CD14-positive monocyte (primary cell): ENCODE measurements at places on chromosomes 11 and 22.

DNA sequence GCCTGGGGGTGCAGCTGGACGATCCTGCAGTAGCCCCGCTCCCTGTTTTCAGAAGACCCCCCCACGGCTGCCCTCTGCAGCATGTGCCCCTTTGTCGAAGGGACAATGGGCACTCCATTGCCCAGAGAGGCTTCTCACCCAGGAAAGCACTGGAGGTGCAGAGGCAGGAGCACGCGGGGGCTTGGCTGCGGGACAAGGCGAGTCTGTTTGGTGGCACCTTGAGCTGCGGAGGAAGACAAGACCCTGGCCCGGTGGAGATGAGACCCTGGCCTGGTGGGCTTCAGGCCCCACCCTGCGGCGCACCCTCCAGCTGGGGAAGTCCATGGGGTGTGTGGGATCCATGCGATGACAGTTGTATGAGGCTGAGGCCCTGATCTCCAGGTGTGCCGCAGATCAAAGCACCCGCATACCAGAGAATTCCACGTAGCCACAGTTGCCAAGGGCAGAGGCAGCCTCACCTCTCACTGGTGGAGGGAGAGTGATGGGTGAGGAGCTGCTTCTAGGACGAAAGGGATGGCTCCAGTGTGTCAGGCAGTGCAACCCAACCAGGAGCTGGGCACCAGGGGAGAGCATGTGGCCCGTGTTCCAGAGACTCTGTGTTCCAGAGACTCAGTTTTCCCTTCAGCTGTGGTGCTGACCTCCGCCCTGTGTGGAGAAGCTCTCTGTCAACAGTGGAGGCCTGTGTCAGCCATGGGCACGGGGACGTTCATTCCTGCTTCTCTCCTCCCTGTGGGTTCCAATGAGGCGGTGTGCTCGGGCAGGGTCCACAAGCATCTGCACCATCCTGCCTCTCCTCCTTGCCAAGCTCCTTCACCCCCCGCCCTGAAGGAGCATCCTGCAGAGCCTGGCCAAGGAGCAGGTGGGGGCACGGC, 10.0 kb downstream of the TBX1 start:
- DNase-seq: no peak

- DNase-seq: no peak
Measured at GRCh38 chr11:96154802-96155520, 188.0 kb downstream of the MAML2 start.

GRCh38 chr22:27494785-27495184, 306.8 kb downstream of the MN1 start:
- no peak for DNase-seq

DNA sequence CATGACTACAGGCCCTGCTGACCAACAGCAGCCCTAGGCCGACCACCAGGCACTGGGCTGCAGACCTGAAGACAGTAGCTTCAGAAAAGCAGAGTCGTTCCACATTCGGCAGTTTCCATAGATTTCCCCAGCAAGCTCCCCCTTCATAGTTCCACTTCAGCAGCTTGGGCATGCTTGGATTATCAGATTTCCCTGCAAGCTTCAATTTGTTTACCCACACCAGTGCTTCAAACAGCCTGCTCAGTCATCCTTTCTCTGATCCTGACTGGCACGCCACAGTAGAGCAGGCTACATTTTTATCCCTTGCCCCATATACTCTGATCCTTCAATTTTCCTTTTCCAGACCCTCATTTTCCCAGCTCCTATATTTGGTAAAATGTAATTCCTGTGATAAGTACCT, 51.1 kb upstream of the CFAP300 start:
- no peak for DNase-seq

- DNase-seq: no peak
Measured at GRCh38 chr11:40162901-40163883, 1296.3 kb downstream of the LRRC4C start.

- no peak for DNase-seq
Measured at GRCh38 chr11:68355471-68355870, 43.1 kb downstream of the LRP5 start.

DNA sequence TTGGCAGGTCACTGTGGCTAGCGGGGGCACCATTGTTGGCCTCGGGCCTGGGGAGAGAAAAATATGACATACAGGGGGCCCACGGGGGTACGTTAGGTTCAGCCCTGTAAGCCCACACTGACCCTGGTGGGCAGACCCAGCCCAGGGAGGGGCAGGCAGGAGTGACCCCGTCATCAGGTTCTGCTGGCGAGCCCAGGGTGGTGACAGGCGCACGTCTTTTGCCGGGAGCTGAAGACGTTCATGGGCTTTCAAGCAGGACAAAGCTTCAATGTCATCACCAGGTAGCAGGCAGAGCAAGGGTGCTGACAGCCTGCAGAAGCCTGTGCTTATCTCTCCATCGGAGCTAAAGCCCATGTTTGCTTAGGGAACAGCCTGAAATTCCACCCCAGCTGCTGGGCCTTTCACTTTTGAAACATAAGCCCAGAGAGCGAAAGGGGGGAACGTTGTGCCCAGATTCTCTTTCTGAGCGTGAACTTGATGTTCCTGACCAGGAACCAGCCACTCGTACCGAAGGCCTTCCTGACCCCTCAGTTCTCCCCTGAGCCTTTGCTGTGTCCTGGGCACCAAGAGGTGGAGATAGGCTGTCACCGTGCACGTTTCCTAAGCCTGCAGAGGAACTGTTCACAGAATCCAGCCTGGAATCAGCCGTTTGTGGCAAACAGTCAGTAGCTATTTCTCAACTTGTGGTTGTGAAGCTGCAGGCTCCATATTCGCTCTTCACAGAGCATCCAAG, 74.0 kb upstream of the ATXN10 start:
- no peak for DNase-seq

GRCh38 chr11:8267831-8268529, 4.3 kb upstream of the LMO1 start:
- no peak for DNase-seq

- DNase-seq: no peak
Measured at GRCh38 chr11:45924927-45925326, 2.5 kb downstream of the LARGE2 start.

GRCh38 chr11:46692450-46692849, 8.0 kb downstream of the ARHGAP1 start:
- DNase-seq: no peak

GRCh38 chr11:96101146-96101545, 177.2 kb upstream of the MTMR2 start:
- no peak for DNase-seq

- no peak for DNase-seq
Measured at GRCh38 chr22:21078916-21079315, 33.2 kb downstream of the LRRC74B start.

- no peak for DNase-seq
Measured at GRCh38 chr11:9765320-9766101, 101.6 kb downstream of the SWAP70 start.

DNA sequence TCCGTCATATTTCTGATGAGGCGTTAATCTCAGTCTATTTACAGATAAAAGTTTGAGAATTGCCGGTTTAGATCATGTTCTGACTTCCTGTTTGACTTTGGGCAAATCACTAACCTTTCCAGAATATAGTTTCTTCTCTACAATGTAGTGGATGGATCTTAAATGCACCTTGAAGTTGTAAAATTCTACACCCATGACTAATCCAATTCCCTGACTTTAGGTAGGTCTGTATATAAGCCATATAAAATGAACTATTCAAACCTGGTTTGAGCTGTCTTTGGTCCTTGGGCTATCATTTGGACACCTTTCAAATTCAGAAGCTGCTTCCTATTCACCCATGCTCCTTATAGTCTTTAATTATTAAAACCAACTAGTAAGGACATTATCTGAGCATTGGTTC, 52.2 kb upstream of the BLID start:
- no peak for DNase-seq

DNA sequence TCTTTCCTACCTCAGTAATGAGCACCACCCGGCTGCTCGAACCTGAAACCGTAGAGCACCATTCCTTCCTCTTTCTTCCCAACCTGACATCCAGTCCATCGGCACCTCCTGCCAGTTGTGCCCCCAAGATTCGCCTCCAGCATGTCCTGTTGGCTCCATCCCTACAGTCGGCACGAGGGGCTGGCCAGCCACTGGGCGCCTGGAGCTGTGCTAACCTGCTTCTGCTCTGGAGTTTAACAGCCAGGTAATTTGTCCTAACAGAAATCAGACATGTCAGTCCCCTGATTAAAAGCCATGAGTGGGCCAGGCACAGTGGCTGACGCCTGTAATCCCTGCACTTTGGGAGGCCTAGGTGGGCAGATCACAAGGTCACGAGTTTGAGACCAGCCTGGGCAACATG, 16.8 kb downstream of the FDX1 start:
- no peak for DNase-seq

- no peak for DNase-seq
Measured at GRCh38 chr11:128837627-128838026, 29.5 kb downstream of the KCNJ1 start.

GRCh38 chr11:61712314-61712713, 32.1 kb downstream of the DAGLA start:
- no peak for DNase-seq

DNA sequence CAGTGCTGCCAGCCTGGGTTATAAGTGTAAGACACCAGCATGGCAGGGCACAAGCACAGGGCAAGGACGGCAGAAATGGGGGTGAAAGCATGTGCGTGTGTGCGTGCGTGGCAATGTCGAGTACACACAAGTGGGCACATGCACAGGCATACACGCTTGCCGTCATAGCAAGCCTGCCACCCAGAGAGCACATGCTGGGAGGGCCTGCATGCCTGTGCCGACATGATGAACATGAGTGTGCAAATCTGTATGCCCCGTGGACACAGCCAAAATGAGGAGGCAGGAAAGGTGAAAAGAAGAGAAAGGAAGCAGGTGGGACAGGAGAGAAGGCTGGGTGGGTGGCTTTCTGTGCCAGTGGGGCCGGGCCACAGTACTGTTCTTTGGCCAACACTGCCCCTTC, 62.9 kb downstream of the NECTIN1 start:
- DNase-seq: no peak
